ENCODE measurements at places on chromosomes 11 and 22.
A peak's percentile ranks its signal among the peaks of the same experiment; 100 is the strongest.

- no peak for DNase-seq
These were observed 9.4 kb upstream of the CASP12 start for GRCh38 chr11:104907521-104908185.

DNA sequence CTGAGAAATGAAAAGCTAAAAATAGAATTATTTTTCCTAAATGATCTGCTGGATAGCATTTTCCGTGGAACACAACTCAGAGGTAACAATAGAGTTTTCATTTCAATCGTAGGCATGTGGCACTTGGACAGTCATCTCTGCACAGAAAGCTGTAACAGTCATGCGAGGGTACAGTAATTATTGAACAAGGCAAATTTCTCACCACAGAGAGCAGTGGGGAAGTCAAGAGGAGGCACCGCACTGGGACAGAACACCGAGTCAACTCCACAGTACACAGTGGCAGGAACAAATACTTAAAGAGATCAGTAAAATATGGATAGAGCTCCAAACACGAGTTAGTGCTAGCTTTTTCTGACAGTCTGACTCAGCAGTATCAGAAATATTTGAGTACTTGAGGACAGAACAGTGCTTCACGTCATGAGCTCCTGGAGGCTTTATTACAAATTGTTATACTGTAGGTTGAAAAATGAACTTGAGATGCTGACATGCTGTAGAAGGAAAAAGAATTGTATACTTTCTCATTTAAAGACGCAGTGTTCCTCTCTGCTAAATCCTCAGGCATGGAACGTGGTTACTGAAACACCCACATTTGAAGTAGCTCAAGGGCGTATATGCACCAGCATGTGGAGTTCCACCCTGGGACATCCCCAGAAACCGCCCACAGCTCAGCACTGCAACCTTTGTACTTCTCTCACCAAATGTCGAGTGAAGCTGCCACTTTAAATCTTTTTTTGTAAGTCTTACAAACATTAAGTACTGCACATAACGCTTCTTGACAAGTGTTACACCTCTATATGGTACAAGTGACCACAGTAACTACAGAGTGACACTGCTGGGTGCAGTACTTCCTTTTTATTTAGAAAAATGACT is 27.4 kb upstream of the YPEL1 start:
- no peak for DNase-seq

DNA sequence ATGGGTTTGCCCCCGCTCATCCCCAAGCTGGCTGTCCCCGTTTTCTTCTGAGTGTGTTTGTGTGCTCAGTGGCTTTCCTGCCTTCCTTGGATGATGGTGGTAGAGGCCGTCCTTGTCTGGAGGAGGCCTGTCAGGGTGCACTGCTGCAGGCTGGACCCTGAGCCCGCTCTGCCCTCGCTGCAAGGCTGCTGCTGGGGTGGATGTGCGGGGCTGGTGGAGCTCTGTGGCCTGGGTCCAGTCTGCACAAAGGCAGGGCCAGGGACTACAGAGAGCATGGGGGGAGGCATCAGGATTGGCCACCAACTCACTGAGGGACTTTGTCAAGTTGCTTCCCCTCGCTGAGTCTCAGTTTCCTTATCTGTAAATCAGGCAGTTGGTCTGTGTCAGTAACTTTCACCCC is 275.0 kb downstream of the KIRREL3 start:
- DNase-seq, result peak; percentile 47

DNA sequence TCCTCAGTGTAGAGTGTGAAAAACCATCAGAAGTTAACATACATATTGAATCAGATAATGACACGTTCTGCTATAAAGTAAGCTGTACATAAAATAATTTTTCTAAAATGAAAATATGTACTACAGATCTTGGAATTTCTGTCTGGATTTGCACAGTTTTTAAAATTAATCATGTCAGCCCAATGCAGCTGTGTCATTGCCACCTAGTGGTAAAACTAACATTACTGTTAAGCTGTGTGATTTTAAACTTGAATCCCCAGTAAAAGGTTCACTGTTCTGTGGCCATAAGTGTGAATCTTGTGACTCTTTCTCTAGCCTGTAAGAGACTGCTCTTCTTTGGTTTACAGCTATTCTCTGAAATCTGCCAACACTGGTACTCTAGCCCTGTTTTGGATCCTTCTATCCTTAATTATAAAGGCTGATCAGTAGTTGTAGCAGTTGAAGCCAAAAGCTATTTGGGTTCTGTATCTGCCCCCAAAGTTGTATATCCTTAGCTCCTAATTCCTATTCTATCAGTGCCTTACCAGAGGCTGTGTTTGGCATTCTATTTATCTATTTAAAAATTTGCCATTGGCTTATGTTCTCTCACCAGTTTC is 4.0 kb downstream of the JRKL start:
- DNase-seq, result no peak

DNA sequence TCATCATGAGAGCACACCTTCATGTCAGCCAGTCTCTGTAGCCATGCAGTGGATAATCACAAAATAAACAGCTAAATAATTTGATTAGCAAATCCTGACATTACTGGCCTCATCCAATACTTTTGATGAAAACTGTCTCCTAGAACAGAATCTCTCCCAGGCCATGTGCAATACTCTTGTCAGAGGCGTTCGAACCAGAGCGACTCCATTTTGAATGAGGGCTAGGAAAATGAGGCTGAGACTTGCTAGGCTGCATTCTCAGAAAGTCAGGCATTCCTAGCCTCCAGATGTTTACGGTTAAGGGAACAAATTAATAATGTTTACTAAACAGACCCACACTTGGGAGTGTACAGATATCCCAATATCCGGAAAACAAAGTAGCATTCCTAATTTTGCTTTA is 69.9 kb downstream of the FAM168A start:
- DNase-seq, result no peak

GRCh38 chr11:13277768-13278608 is at the start of gene BMAL1:
Gene BMAL1 (plus strand): TSS chr11:13277790. CDS start chr11:13354309, 76,519 bp downstream.
- DNase-seq, result peak; percentile 86
